ENCODE measurements at places on chromosomes 16 and 17. TPM values are rescaled to one million over a fixed set of nuclear protein-coding genes. Genes with fewer than 3 reads are reported as not detected.

- DNase-seq: no peak
Observed at GRCh38 chr17:81567191-81567590, 15.0 kb upstream of the FAAP100 start.

DNA sequence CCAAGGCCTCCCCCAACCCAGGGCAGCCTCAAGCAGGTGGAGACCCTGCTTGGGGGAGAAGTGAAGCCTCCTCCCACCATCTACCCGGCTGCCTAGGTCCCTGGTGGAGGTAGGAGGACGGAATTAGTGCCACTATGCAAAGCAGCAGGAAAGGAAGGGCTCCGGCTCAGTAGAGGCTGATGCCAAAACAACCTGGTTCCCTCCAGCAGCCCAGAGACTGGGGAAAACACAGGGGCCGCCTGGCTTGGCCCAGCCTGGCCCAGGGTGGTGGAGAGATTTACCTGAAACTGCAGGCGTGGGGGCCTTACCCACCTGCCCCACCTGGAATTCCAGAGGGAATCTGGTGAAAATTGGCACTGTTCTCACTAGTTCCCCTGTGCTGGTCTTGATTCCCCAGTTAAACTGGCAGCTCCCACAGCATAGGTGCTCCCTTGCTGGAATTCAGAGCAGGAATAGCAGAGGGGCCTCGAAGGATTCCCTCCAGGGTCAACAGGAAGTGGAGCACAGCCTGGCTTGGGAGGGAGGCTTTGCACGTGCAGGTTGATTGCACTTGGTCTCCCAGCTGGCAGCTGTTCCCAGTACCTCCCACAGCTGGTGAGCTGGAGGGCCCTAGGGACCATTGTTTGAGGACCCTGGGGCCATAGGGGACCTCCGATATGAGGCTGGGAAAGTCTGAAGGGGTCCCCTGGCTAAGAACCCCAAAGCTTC, 4.5 kb downstream of the CD79B start:
- no peak for DNase-seq

- DNase-seq: no peak
Observed at GRCh38 chr17:5986644-5987043, 83.5 kb upstream of the WSCD1 start.

DNA sequence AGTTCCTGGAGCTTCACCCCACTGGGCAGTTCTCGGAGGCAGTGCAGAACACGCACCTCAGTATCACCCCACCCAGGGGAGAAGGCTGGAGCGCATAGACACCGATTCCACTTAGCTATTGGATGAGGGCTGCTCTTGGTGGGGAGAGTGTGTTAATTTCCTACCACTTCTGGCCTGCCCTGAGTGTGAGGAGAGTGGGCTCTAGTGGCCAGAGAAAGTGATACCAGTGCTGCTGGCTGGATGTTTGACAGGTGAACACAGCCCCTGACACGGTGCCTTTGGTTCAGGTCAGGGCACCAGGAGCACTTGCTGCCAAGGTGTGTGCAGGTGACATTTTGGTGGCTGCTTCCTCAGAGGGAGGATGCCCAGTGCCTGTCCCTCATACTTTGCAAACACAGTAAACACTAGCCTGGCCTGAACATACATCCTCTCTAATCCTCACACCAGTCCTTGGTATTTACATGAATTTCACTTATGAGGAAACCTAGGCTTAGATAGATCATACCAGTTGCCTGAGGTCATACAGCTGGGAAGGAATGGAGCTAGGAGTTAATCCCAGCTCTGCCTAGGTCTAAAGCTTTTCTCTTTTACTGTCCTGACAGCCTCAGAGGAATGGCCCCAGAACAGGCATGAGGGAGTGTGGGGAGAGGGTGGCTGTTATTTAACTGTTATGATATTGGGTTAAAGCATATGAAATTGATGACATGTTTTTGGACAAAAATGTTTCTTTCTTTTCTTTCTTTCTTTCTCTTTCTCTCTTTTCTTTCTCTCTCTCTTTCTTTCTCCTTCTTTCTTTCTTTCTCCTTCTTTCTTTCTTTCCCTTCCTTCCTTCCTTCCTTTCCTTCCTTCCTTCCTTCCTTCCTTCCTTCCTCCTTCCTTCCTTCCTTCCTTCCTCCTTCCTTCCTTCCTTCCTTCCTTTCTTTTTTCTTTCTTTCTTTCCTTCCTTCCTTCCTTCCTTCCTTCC, 21.0 kb upstream of the ITGAX start:
- peak; percentile 67 for DNase-seq

- DNase-seq: no peak
Observed at GRCh38 chr17:80492343-80493136, 16.1 kb upstream of the NPTX1 start.

DNA sequence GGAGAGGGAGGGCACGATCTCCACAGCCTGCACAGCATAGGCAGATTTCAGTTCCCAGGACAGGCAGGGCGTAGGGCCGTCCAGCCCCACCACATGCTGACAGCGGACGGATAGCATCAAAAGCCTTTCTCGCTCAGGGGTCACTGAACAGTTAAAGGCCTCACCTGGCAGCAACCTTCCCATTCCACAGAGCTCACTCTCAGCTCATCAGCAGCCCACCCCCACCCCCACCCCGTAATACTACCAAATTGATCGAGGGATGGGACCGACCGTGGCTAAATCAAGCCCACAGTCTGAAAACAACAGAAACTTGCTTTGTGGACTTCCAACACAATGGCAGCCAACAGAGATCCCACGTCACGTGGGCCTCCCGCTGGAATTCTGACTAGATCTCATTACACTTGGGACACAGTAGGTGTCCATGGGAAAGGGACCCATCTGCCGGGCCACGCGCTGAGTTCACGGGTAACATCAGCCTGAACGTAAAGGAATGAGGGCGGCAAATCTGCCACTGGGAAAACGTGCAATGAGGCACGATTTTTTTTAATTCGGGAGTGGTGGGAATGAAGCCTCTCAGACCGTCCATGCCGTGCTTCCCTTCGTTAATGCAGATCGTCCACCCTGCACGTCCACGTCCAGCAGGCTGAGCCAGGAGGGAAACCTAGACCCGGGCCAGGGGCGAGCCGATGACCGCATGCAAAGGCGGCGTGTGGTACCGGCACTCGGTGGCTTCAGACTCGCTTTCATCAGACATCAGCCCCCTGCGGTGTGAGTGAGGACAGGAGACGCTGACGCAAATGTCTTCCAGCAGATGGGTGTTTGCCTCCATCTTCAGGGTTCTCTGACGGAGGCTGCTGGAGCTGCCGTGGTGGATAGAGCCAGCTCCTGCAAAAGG, 92.1 kb downstream of the TBC1D16 start:
- no peak for DNase-seq

GRCh38 chr17:32946375-32947135, 18.6 kb downstream of the TMEM98 start:
- DNase-seq: no peak

DNA sequence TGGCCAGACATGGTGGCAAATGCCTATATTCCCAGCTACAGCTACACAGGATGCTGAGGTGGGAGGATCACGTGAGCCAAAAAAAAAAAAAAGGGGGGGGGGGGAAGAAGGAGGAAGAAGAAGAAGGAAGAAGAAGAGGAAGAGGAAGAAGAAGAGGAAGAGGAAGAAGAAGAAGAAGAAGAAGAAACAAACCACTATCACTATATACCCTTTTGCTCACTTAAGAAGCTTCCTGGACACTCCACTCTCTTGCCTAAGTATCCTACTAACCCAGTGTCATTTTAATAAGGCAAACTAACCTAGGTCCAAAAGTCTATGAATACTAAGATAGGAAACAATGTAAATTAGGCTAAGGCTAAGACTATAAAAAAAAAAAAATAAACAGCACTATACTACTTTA, 54.8 kb downstream of the GPATCH8 start:
- DNase-seq: no peak

DNA sequence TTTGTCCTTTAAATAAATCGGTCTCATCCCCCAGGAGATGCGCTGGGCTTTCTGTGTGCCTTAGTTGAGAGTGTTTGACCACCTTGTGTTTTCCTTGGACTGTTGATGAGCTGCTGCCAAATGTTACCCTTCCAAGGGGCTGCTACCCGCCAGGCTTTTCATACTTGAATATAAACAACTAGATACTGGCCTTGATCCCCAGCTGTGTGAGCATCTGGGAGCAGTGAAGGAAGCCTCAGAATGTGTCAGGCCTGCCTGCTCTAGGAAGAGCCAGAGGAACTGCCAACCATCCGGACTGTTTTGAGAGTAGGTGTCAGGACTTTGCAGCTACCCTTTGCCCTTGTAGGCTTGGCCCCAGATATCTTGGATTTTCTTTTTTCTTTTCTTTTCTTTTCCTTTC, 57.8 kb downstream of the LDHD start:
- no peak for DNase-seq

DNA sequence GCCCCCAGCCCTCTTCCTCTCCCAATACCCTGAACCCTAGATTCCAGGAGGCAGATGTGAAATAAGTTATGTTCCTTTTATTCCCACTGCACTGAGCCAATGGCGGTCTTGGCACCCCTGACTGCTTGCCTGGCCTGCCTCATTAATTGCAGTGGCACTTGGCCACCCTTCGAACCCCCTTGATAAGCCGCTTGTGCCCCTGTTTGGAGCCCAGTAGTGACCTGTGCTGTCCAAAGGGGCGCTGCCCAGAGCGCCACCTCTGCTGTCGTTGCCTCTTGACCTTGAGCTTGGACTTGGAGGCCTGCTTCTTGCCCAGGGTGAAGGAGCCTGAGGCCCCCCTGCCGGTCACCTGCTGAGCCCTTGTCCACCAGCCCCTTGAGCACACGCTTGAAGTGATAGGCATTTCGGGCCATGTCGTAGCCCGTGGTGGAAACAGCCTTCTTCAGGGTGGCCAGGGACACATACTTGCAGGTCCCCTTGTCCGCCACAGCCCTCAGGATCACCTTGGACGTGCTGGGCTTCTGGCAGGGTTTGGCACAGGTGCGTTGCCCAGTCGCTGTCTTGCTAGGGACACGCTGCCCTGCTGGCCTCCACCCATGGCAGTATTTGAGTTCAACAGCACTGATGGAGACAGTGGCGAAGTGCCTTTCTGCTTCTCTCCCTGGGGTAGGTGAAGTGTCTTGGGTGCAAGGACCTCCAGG, 5.7 kb downstream of the SGCA start:
- no peak for DNase-seq

DNA sequence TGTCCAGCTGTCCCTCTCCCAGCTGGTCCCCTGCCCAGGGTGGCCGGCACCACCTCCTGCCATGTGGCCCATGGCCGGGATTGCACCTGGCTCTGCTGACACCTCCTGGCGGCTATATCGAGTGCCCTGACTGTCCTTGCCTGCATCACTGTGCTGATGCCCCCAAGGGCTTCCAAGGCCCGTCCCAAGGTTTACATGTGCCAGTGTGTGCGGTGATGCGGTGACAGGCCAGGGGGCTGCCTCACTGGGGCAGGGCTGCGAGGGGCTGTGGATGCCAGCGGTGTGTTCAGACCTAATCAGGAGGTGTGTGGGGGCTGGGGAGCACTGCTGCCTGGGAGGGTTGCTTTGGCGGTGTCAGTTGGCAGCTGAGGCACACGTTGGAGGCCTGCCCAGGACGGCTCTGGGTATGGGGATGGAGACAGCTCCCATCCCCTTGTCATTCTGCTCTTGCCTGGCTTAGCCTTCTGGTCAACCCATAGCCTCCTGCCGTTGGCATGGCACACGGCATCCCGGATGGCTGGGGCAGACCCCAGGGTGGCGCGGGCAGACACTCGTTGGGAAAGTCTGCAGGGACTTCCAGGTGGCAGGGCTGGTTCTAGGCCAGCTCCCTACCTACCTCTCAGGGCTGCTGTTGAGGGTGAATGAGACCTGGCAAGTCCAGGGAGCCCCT, 5.5 kb downstream of the MAP2K3 start:
- DNase-seq: no peak

DNA sequence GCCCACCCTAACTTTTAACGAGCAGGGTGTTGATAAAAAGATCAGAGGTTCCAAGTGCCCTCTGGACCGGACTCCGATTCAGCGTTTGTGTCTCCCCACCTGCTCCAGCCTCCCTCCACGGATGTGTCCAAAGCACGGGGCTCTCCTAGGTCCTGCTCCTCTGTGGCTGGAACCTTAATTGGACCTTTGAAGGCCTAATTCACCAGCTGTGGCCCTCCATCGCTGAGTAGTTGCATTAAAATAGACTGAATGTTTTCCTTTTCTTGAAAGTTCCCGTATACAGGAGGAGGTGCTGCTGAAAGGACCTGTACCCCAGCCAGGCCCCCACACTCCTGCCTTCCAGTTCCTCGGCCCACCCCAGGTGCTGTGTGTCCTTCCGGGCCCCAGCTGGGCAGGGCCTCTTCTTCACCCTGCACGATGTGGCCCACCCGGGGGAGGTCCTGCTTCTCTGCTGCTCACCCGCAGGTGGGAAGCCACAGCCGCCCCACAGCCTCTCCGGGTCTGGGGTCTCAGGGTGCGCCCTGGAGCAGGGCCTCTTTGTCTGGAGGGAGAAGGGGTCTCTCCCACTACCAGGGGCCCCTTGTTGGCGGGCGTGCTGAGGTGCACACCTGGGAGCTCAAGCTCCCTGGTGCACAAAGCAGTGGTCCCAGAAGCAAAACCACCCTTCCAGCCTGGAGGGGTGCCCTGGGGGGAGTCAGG, 1.3 kb upstream of the CACNA1H start:
- DNase-seq: no peak

DNA sequence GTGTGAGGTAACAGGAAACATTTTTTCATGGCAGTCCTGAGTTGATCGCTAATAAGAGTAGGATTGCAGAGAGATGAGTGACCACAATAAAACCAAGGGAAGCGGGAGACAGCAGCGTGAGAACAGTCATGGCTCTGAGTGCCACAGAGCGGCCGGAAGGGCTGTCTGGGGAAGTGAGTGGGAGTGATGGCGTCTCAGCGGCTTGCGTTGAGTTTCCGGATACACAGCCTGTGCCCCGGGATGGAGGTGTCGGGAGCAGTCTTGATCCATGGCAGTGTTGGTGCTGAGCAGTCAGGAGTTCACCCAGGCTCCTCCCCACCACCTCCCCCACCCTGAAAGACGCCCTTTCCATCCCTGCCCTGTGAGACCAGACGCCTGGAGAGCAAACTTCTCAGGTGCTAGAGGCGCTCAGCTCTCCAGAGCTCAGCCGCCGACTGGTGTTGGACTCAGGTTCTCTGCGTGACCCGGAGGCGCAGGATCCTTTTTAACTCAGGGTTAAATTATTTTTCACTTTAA, 59.8 kb downstream of the BANP start:
- DNase-seq: no peak

- peak; percentile 68 for DNase-seq
Observed at GRCh38 chr17:19771971-19772630, 24.0 kb upstream of the ALDH3A1 start.

- no peak for DNase-seq
Observed at GRCh38 chr16:31125844-31126243, 8.4 kb downstream of the KAT8 start.

GRCh38 chr16:70747703-70748631, 53.0 kb downstream of the VAC14 start:
- DNase-seq: no peak

GRCh38 chr17:81429821-81430551, 34.7 kb downstream of the BAHCC1 start:
- peak; percentile 92 for DNase-seq

GRCh38 chr17:40437095-40437732, 6.0 kb upstream of the IGFBP4 start:
- DNase-seq: no peak

The KRT31 gene
- not detected for total RNA-seq

The UNC13D gene
- total RNA-seq: 3.3 TPM

The SDK2 gene
- total RNA-seq: 16.5 TPM

The CA10 gene
- not detected for total RNA-seq

The NOG gene
- not detected for total RNA-seq

The CES1 gene
- not detected for total RNA-seq

The XAF1 gene
- total RNA-seq: 1.5 TPM

The TPSAB1 gene
- total RNA-seq: not detected

The ASGR1 gene
- total RNA-seq: 2.4 TPM

Data from osteocyte (in vitro differentiated cells).